Mesothelial cell of epicardium (in vitro differentiated cells): ENCODE measurements at places on chromosomes 16 and 17.

- no peak for DNase-seq
Observed at GRCh38 chr16:80459331-80459777, 81.4 kb upstream of the DYNLRB2 start.

DNA sequence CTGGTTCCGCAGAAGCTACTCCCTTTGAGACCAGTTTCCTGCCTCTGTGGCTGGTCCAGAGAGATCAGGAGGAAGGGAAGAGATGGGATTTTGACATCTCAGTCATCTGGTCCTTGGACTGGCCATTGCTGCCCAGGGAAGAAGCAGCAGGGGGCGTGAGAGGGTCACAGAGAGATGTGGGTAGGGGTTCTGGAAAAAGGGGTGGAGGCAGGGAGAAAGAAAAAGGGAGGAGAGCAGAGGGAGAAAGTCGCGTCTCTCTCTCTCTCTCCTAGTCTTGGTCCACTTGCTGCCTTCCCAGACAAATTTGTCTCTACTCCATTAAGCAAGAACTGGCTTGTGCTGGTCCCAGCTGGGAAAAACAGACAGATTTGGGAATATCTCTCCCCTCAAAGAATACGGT, 4.4 kb downstream of the SHBG start:
- DNase-seq = no peak

DNA sequence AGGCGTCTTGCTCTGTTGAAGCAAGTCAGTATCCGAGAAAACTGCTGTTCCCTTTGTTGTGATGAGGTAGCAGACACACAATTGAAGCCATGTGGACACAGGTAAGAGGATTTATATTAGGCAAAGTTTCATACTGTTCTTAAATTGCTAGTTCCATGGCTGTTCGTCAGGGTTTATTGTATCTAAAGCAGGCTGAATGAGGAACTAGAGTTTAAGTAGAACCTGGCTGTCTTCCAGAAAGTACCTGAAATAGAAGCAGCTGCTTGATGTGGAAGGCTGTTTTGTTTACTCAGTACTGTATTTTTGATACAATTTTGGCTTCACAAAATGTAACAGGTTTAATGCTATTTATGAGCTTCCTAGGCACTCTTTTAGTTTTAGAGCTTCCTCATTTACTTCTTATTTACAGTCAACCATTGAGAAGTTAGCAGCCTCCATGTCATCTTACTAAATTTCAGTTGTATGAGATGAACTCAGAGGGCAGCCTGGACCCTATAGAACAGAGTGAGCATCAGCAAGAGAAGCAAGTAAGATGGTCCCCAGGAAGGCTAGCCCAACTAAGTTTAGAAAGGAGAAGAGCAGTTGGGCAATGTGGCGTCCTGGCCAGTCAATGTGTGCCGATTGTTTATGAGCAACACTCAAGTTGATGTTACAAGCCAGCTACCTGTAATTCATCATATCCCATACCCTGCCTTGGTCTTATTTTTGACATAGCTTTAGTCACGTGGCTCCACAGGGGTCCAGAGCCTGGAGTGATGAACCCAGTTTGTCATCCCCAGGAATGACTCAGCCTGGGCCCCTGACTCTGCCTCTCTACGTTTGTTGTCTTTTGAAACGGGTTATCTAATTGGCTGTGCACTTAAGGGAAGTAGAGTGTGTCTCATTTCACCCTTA, 9.7 kb upstream of the ARL2BP start:
- no peak for DNase-seq

DNA sequence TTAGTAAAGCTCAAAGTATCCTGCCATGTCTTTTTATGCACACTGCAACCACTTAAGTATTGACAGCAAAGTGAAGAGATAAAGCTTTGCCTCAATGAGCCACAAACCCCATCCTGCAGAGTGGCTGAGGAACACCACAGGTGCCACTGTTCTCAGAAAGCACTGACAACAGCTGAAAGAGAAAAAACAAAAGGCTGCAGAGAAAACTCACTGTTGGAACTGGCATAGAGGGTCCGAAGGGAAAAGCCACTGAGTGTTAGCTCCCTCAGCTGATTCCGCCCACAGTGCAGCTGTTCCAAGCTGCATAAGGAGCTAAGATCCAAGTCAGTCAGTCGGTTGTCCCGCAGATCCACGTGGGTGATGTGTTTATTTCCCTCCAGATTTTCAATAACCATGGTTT, 48.3 kb downstream of the PHLPP2 start:
- no peak for DNase-seq

DNA sequence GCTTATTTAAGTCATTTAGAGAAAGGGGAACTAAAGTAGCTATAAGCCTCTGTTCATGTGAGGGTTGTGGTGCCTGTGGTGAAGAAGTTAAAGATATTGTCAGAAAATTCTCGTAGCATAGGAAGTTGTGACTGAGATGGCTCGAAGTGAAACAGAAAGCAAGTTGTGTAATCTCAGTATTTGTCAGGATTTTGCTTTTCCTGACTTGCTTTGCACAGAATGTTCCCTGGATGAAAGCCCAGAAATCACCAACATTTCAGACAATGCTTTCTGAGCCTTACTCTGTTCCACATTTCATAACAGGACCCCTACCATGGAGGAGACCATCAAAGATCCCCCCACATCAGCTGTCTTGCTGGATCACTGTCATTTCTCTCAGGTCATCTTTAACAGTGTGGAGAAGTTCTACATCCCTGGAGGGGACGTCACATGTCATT, 10.6 kb downstream of the CALCOCO2 start:
- no peak for DNase-seq

DNA sequence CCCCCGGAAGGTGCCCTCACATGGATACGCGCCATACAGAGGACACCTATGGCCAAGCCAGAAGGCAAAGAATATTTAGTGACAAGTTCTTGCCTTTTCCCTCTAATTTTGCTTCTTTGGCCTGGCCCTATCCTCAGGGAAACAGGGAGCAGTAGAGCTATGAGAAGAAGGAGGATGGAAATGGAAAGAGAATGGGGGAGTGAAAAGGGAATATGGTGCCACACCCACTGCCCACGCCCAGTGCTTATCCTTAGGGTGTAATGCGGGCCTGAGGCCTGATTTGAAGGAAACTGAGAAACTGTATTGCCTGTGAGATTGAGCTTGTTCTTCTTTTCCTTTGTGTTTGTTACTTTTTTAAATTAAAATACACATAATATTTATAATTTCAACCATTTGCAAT, 255.1 kb downstream of the HS3ST3A1 start:
- no peak for DNase-seq

GRCh38 chr17:73089322-73090317, 2.9 kb downstream of the SLC39A11 start:
- DNase-seq = no peak

- no peak for DNase-seq
Observed at GRCh38 chr17:80561541-80562114, 17.0 kb downstream of the RPTOR start.

- DNase-seq = no peak
Observed at GRCh38 chr17:26782153-26782552, 511.8 kb upstream of the WSB1 start.

DNA sequence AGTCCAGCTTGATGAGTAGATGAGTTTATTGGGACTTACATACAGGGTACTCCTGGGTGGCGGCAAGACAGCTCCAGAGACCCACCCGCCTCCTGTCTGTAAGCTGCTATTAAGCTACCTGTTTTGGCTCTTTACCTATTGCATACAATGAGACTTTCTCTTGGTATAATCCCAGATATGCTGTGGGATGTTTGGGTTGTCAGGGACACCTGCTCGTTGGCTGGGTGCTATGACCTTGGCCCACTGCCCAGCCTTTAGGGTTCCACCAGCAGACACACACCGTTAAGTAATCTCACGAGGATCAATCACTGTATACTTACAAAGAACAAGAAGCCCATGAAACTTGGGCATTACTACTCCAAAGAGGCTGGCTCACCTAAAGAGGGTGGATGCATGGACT, 116.4 kb downstream of the NPIPB5 start:
- DNase-seq = no peak
